ENCODE measurements at places on chromosomes 7 and 10.

DNA sequence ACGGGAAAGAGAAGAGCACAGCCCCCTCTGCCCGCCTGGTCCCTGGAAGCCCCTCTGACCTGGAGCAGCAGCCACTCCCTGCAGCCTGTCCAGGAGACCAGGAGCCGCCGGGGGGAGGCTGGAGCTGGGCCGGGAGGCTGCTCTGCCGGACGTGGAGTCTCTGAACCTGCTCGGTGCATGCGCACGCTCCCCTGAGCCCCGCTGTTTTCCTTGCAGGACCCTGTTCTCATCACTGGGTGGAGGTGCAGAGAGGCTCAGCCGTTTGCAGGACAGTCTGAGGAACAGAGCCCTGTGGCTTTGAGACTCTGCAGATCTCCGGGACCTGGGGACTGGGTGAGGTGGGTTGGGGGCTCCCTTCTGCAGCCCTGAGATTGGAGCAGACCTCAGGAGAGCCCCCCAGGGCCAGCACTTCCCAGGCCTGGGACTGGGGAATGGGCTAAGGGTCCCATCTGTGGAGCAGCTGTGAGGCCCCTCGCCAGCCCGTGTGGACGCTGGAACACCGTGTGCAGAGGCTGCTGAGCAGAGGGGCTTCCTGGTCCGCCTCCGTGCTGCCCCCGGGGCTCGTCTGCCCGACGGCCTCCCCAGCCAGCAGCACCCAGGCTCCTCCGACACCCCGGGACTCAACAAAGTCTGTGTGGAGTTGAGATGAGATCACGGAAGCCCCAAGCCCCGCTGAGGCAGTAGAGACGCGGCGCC is 48.5 kb upstream of the ADGRA1 start:
- DNase-seq, result no peak

GRCh38 chr10:27504808-27505460 is 830 bp downstream of the RAB18 start:
- no peak for DNase-seq

- no peak for DNase-seq
Observed at GRCh38 chr7:46153951-46154787, 233.1 kb upstream of the IGFBP3 start.

DNA sequence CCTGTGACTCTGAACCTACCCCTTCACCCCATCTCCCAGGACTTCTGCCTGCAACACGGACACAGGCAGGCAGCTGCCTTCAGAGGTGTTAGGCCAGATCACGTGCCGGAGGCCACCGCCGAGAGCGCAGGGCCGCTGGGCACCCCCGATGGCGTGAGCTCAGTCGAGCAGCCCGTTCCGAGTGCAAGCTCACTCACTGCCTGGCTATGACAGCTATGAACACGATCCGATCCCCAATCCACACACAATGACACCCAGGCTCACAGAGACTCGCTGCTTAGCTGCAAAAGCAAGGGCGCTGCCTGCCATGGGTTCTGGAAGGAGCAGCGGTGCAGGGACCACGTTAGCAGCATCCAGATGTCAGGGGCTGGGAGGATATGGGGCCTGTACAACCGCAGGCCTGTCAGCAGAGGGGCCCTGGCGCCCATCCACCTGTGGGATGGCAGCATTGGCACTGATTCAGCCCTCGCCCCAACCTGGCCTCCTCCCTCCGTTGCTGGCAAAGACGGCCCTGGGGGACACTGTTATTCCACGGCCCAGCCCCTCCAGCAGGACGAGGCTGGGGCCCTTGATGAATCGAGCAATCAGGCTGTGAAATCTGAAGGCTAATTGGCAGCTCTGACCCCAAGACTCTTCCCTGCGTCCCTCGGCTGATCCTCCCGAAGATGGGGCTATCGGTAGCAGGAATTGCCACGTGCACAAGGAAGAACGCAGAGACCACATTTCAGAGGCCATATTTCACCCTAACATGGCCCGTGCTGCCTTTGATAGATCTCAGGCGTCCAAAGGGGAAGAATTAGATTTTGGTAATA is 230.1 kb downstream of the ELFN1 start:
- no peak for DNase-seq

DNA sequence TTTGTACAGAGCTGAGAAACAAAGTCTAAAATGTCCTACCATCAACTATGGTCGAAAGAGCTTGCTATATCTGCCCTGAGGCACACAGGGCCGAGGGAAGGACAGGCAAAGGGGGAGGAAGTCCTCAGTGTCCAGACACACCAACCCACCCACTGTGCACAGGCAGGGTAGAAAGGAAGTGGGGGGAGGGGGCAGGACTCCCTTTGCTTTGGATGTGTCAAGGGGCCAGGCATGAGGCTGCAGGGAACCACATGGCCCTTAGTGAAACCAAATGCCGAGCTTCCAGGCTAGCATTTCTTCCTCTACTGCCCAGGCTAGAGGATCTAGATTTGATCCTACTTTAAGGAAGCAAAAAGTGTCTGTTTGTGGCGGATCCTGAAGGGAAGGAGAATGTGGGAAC is 28.6 kb downstream of the KCNH2 start:
- DNase-seq, result no peak

GRCh38 chr7:38299275-38299931 is 26.0 kb upstream of the TARP start:
- DNase-seq, result no peak

DNA sequence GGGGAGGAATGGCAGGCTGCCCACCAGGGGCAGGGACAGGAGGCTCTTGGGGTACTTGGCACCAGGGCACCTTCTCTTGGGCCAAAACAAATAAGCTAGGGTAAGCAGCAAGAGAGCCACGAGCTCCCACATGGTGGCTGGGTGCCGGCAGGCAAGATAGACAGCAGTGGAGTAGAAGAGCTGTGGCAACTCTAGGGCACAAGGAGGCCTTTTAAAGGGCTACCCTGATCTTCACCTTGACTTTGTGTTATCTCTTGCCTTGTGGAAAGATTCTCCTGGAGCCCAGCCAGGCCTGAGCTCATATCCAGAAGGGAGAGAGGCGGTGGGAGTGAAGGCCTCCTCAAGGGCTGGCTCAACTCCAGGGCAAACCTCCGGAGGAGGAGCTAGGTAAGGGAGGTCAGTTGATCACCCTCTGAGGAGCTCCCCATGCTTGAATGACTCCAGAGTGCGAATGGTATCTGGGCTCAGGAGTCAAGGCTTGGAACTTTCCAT is at the start of gene CYP17A1:
Gene CYP17A1 (minus strand): TSS at position 184 of the 492 bp plus-strand sequence. CDS start 52 bp downstream, at position 132.
- no peak for DNase-seq

- DNase-seq, result no peak
Observed at GRCh38 chr10:85934586-85934985, 432.0 kb downstream of the GRID1 start.

DNA sequence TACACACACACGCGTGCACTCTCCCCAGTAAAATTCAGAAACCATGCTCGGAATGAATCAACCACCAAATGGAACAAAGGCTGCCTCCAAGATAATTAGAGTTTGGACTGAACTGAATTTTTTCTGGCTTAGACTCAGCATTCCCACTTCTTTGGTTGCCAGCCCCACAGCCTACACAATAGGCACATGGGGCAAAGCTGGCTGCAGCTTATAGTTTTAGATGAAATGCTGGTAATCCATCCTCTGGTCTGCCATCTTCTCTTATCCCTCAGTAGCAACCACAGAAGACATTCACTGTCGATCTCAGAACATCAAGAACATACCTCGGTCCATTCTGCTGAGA is 44.2 kb downstream of the PDE1C start:
- DNase-seq, result no peak

GRCh38 chr10:24651923-24652322 is 71.8 kb downstream of the ARHGAP21 start:
- no peak for DNase-seq

DNA sequence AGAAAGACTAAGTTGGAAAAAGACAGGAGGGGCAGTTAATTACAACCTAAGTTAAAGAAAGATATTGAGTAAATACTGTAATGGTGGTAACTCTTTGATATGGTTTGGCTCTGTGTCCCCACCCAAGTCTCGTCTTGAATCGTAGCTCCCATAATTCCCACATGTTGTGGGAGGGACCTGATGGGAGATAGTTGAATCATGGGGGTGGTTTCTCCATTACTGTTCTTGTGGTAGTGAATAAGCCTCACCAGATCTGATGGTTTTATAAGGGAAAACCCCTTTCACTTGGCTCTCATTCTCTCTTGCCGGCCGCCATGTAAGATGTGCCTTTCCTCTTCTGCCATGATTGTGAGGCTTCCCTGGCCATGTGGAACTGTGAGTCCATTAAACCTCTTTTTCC is 143.8 kb downstream of the GRK5 start:
- no peak for DNase-seq
